ENCODE measurements at places on chromosomes 1 and 21.
A peak's percentile ranks its signal among the peaks of the same experiment; 100 is the strongest.

- H3K36me3 ChIP-seq: no peaks in the 10 kb centered on the region
- no peak overlapping the region for H3K4me3 ChIP-seq
- no peak for DNase-seq
- no peak overlapping the region for H3K27ac ChIP-seq
- no peaks in the 10 kb centered on the region for H3K4me1 ChIP-seq
- no peaks in the 10 kb centered on the region for H3K27me3 ChIP-seq
These were observed 12.0 kb downstream of the PPFIA4 start for GRCh38 chr1:203038217-203038741.

GRCh38 chr1:171606402-171606941 lies 15.6 kb upstream of the MYOCOS start:
- no peaks in the 10 kb centered on the region for H3K4me1 ChIP-seq
- H3K27ac ChIP-seq: no peak overlapping the region
- no peaks in the 10 kb centered on the region for H3K27me3 ChIP-seq
- DNase-seq: no peak
- H3K4me3 ChIP-seq: no peak overlapping the region
- no peaks in the 10 kb centered on the region for H3K36me3 ChIP-seq

GRCh38 chr1:199510314-199510713 lies 517.2 kb upstream of the NR5A2 start:
- no peaks in the 10 kb centered on the region for H3K36me3 ChIP-seq
- DNase-seq: no peak
- H3K27ac ChIP-seq: no peak overlapping the region
- no peak overlapping the region for H3K4me3 ChIP-seq

GRCh38 chr1:30779294-30780071 lies 21.9 kb upstream of the LAPTM5 start:
- no peak overlapping the region for H3K4me3 ChIP-seq
- H3K4me1 ChIP-seq: peaks cover 9% of the 10 kb centered on the region
- H3K36me3 ChIP-seq: no peaks in the 10 kb centered on the region
- peak; percentile 87 for DNase-seq

DNA sequence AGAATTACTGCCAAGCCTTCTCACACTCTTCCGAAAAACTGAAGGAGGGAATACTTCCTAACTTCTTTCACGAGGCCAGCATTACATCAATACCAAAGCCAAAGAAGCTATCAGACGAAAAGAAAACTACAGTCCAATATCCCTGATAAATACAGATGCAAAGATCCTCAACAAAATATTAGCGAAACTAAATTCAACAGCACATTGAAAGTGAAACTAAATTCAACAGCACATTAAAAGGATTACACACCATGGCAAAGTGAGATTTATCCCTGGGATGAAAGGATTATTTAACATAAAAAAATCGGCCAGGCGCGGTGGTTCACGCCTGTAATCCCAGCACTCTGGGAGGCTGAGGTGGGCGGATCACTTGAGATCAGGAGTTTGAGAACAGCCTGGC lies 176.8 kb downstream of the FAF1 start:
- no peak overlapping the region for H3K4me3 ChIP-seq
- H3K36me3 ChIP-seq: no peaks in the 10 kb centered on the region
- H3K27me3 ChIP-seq: no peaks in the 10 kb centered on the region
- no peaks in the 10 kb centered on the region for H3K4me1 ChIP-seq
- DNase-seq: no peak

GRCh38 chr1:247358920-247359319 lies 27.3 kb upstream of the ZNF496 start:
- DNase-seq: no peak
- H3K27ac ChIP-seq: no peak overlapping the region
- H3K27me3 ChIP-seq: peaks cover 6% of the 10 kb centered on the region
- H3K4me3 ChIP-seq: no peak overlapping the region

DNA sequence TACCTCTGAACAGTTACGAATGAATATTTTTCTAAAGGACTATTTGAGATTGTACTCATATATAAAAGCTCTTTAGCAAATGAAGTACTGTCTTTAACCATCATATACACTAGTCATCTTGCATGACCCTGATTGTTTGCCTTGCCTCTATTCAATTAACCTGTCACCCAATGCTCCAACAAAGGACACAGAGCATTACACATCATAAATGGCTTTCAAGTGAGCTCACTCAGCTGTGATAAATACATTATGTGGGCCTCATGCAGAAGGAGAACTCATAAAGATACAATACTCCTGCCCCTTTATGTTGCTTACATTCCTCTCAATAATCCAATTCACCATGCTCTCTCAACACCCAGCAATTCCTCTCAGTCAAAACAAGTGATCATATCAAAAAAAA lies 993.0 kb upstream of the PRMT6 start:
- no peaks in the 10 kb centered on the region for H3K4me1 ChIP-seq
- no peaks in the 10 kb centered on the region for H3K36me3 ChIP-seq
- DNase-seq: no peak

DNA sequence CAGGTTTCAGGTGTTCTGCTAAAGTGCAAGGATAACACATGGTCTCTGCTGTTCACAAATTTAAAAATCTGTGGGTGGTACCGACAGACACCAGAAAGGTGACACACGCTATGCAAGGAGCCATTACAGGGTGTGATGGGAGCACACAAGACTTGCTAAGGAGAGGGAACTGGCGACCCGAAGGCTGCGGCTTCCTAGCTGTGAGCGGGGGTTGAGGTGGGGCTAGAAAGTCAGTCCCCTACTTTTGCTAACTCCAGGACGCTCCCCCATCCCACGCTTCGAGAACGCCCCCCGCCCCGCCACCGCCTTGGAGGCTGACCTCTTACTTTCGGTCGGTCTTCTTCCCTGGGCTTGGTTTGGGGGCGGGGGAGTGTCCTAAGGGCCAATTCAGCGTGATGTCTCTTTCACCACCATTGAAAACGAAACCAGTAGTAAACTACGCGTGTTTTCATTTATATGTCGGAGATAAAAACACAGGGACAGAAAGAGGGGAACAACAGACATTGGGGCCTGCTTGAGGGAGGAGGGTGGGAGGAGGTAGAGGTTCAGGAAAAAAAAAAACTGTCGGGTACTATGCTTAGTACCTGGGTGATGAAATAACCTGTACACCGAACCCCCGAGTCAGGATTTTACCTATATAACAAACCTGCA lies 1.1 kb downstream of the CKS1B start:
- H3K4me3 ChIP-seq: peak overlapping the region; percentile 64
- H3K36me3 ChIP-seq: peaks cover 3% of the 10 kb centered on the region
- DNase-seq: no peak
- H3K27ac ChIP-seq: peak overlapping the region; percentile 95

- H3K4me1 ChIP-seq: peaks cover 3% of the 10 kb centered on the region
- H3K36me3 ChIP-seq: no peaks in the 10 kb centered on the region
- no peak for DNase-seq
- H3K27me3 ChIP-seq: no peaks in the 10 kb centered on the region
These were observed 20.4 kb upstream of the TMEM52 start for GRCh38 chr1:1939296-1940122.

DNA sequence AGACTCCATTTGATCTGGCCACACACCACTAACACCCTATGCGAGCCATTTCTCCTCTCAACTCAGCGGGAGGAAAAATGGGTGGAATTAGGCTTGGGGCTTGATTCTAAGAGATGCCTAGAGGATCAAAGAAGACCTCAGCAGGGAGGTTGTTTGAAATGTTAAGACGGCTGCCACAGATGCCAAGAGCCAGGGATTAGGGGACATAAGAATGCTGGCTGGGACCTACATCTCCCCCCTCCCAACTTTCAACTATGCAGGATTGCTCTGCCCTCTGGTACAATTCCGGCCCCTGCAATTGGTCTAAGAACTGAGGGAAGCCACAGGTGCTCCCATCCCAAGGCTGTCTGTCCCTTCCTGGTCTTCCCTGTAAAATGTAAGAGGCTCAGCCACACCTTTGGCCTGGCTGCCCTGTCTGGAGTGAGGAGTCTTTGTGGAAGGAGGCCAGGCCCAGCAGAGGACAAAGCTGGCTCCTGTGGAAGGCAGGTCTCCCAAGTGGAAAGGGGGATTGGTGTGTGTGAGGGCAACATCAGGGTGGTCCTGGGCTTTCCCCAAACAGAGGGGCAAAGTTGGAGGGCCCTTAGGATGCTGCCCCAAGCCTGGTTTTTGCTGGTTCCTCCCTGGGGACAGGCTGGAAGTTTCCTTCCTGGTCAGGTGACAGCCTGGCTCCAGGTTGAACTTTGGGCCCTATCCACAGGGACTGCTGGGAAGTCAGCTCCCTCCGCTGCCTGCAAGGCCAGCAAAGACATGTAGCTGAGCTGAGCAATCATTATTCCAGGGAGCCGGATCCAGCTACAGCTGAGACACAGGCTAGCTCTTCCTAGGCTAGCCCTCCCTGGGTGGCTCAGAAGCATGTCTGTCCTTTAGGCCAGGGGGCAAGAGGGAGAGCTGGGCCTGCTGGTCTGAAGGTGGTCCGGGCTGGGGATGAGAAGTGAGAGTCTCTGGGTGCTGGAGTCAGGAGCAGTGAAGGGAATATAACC lies 34.5 kb upstream of the SYNC start:
- no peaks in the 10 kb centered on the region for H3K36me3 ChIP-seq
- no peak overlapping the region for H3K27ac ChIP-seq

GRCh38 chr1:3695326-3696217 lies 43.3 kb downstream of the TP73 start:
- no peak for DNase-seq
- no peak overlapping the region for H3K27ac ChIP-seq
- H3K4me1 ChIP-seq: no peaks in the 10 kb centered on the region
- no peaks in the 10 kb centered on the region for H3K36me3 ChIP-seq

DNA sequence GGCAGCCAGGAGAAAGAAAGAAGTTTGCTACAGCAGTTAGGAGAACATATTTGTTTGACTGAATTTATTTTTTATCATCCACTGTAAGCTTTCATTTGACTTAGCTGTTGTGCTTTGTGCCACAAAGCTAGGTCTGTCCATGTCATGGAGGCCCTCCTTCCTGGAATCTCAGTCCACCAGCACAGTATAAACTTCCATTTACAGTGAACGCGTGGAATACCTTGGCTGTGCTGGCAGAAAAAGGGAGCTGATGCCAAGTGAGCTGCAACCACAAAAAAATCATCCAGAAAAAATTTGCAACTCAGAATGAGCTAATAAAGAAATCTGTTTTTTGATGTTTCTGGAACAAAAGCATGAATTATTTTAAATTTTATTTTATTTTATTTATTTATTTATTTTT lies 72.6 kb downstream of the ATP6V1G3 start:
- no peaks in the 10 kb centered on the region for H3K36me3 ChIP-seq
- H3K27me3 ChIP-seq: no peaks in the 10 kb centered on the region
- no peak overlapping the region for H3K4me3 ChIP-seq
- no peaks in the 10 kb centered on the region for H3K4me1 ChIP-seq
- no peak overlapping the region for H3K27ac ChIP-seq

- no peak for DNase-seq
- no peaks in the 10 kb centered on the region for H3K27me3 ChIP-seq
- no peaks in the 10 kb centered on the region for H3K36me3 ChIP-seq
These were observed 123.9 kb downstream of the LHX4 start for GRCh38 chr1:180353945-180354344.

DNA sequence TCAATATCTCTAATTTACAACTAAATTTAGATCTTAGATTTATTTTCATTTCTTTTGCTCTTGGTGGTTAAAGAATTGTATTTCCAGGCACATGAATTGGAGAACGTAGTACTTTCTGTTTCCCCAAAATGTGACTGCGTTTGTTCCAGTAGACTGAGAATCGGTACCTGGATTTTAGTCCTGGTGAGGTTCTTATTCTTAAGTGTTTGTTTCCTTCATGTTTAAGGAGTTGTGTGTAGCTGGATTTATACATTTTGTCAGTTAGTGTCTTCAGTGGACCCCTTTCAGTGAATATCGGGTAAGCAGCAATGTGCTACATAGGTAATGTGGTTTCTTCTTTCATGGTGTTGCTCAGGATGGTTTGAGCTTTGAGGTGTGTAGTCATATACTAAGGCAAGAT lies 6.8 kb downstream of the MIER1 start:
- no peak for DNase-seq
- no peaks in the 10 kb centered on the region for H3K27me3 ChIP-seq
- H3K4me3 ChIP-seq: peak overlapping the region; percentile 94
- peak overlapping the region; percentile 96 for H3K27ac ChIP-seq

DNA sequence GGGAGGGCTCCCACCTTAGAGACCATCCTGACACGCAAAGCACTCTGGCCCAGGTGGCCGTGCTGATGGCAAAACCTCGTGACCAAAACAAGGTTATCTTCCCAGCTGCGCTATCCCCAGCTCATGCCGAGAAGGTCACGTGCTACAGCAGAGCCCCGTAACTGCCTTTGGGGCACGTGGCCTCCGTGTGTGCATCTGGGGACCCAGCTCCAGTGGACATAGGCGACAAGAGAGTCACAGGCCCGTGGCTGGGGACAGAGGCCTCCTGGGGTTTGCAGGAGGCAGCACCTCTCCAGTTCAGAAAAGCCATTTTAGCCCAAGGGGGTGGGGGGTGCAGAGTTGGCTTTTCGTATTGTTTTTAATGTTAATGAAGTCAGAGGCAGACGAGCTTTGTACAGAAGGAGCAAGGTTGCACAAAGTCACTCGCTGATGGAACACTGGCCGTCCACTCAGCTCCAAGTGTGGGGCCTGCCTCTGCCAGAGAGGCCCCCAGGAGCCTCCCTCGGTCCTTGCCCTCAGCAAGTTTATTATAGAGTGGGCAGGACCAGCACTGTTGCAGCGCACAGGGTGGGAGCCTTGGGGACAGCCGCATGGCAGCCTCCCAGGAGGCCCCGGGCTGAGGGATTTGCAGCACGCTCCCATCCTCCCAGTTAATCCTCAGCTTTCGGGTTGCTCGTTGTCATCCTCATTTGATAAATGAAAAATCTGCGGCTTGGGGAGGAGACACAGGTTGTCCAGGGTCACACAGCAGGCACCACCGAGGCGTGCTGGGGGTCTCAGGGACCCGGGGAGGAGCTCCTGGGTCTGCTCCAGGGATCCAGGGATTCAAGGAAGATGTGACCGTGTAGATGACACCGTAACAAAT lies 8.0 kb upstream of the PDE9A start:
- no peaks in the 10 kb centered on the region for H3K36me3 ChIP-seq
- H3K4me1 ChIP-seq: no peaks in the 10 kb centered on the region
- H3K27me3 ChIP-seq: no peaks in the 10 kb centered on the region
- no peak overlapping the region for H3K27ac ChIP-seq
- no peak overlapping the region for H3K4me3 ChIP-seq
- DNase-seq: no peak

GRCh38 chr1:202112859-202113689 lies 9.6 kb upstream of the GPR37L1 start:
- no peak for DNase-seq
- H3K36me3 ChIP-seq: no peaks in the 10 kb centered on the region
- no peaks in the 10 kb centered on the region for H3K4me1 ChIP-seq
- H3K27me3 ChIP-seq: no peaks in the 10 kb centered on the region
- no peak overlapping the region for H3K27ac ChIP-seq

- no peaks in the 10 kb centered on the region for H3K4me1 ChIP-seq
- H3K36me3 ChIP-seq: no peaks in the 10 kb centered on the region
- no peak overlapping the region for H3K27ac ChIP-seq
- no peaks in the 10 kb centered on the region for H3K27me3 ChIP-seq
These were observed 6.8 kb upstream of the LY9 start for GRCh38 chr1:160789051-160789701.

- H3K4me1 ChIP-seq: no peaks in the 10 kb centered on the region
- H3K27me3 ChIP-seq: no peaks in the 10 kb centered on the region
These were observed 167.7 kb upstream of the TNR start for GRCh38 chr1:175911138-175911537.

- no peaks in the 10 kb centered on the region for H3K36me3 ChIP-seq
- no peak overlapping the region for H3K27ac ChIP-seq
- H3K4me3 ChIP-seq: no peak overlapping the region
- no peaks in the 10 kb centered on the region for H3K4me1 ChIP-seq
- DNase-seq: no peak
These were observed 1187.4 kb upstream of the NCAM2 start for GRCh38 chr21:19810779-19811178.

All from effector memory CD4-positive, alpha-beta T cell (primary cell).